ENCODE measurements at places on chromosomes 13 and 19.

GRCh38 chr19:1929021-1929742, 11.8 kb upstream of the CSNK1G2 start:
- no peak for DNase-seq

GRCh38 chr19:55312621-55313512, 12.3 kb downstream of the TMEM150B start:
- no peak for DNase-seq

- no peak for DNase-seq
Measured at GRCh38 chr19:39200803-39201115, 3.3 kb downstream of the SYCN start.

- DNase-seq, result no peak
Measured at GRCh38 chr13:48624858-48625257, 28.9 kb upstream of the CYSLTR2 start.

- DNase-seq, result no peak
Measured at GRCh38 chr13:52447815-52448552, 2.5 kb downstream of the VPS36 start.

GRCh38 chr13:104553896-104554295, 1487.7 kb upstream of the SLC10A2 start:
- no peak for DNase-seq

- no peak for DNase-seq
Measured at GRCh38 chr13:49530457-49530856, 34.7 kb downstream of the PHF11 start.

DNA sequence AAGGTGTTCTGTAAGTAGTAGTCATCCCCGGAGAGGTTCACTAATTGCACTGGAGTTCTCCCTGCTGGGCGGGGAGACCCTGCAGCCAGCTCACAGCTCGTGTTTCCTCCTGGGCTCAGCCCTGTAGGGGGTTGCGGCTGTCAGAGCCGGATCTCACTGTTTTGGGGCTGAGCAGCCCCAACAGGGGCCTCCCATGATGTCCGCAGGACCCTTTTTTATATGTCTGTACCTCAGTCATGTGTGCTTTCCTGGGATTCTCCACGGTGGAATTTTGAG, 130.2 kb upstream of the MCF2L start:
- no peak for DNase-seq

DNA sequence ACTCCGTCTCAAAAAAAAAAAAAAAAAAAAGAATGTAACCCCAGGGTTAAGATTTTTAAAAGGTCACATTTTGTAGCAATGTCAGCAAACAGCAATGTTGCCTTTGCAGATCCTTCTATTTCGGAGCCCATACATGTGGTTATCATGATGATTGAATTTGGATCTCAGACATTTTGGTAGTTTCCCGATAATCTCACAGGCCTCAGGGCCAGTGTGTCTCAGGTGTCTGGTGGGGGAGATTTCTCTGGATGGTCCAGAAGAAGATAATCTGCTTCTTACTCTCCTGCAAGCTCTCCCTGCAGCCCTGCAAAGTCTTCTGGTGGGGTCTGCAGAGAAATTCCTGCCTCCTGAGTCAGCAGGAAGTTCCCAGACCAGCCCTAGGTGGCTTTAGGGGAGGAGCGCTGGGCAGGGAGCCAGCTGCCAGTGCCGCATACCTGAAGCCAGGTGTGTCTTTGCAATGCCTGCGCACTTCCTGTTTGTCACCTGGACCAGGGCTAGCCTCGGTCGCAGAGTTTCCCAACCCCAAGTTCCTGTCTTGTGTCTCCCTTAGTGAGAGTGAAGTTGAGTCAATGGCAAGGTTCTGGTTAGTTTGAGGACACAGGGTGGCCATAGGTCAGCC, 1.4 kb downstream of the SH2D3A start:
- no peak for DNase-seq

DNA sequence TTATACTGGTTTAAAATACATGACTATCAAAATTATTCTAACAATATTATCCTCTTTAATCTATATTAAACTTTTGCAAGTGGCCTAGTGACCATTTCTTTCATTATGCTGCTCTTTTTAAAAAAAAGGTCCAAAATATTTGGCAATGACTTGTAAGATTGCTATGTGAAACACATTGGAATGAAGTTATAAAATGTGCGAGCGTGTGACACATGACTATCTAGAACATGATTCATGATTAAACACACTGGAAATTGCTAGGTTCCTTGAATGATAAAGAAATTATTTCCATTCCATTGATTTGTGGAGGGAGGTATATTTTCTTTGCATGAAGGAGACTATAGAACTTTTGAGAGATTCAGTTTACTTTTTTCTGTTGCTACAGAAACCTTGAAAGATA, 739.1 kb downstream of the DIAPH3 start:
- DNase-seq, result no peak

DNA sequence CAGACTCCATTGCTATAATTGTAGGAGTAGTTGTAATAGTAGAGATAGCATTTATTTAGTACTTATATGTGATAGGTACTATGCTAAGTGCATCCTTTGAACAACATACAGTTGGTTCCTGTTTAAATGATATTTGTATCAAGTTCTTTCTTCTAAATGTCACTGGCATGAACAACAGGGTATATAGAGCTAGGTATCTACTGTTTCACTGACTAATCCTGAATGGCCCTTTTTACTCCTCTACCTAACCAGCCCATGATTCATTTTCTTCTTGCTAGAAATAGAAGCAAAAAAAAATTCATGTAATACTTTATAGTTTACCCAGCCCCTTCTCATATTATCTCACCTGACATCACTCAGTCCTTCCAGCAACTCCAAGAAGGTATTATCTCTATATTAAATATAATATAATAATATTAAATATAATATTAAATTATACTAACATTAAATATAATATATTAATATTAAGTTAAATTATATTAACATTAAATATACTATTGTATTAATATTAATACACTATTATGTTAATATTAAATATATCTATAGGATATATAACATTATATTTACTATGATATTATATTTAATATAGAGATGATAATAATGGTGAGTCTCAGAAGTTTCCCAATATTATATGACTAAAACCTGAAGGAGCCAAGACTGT, 74.2 kb downstream of the FRY start:
- DNase-seq, result no peak
